ENCODE measurements at places on chromosomes 4 and X.

- no peak for DNase-seq
Measured at GRCh38 chr4:153337686-153338085, 6.8 kb upstream of the MND1 start.

- no peak for DNase-seq
Measured at GRCh38 chrX:7637066-7637465, 205.9 kb upstream of the VCX start.

DNA sequence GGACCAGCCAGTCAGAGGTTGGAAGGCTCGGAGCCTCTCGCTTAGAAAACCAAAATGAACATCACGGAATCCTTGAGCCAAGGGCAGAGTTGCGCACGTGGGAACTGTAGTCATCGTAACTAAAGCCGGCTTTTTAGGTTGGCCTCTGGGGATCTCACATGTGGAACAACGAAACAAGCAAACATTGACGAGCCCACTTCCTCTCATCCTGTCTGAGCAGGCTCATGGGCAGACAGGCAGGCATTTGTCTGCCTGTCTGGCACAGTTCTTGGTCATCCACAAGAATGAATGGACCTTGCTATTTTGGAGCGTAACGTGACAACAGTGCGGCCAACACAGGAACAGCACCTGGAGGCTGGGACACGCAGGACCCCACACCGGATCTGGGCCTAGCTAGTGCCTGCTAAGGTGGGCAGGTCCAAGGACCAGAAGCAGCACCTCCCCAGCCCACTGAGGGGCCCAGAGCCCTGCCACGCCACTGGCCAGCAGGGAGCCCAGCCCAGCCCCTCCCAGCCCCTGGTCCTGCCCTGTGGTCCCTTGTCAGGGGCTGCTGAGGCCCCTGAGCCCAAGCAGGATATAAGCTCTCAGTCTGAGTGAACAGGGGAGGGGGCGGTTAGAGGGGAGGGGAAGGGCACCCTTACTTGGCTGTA lies 9.2 kb upstream of the TREX2 start:
- no peak for DNase-seq

DNA sequence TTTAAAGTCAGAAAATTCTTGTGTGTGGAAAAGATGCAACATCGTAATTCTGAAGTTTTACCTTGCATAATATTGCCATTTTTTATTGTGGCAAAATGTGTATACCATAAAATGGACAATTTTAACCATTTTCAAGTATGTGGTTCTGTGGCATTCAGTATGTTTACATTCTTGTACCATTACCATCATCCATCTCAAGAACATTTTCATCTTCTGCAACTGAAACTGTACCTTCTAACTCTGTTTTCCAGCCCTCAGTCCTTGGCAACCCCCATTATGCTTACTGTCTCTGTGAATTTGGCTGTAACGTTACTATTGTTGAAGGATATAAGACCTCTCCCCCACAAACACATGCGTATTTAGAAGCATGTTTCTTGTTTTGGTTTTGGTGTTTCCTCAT lies 123.2 kb downstream of the BMPR1B start:
- DNase-seq, result no peak

DNA sequence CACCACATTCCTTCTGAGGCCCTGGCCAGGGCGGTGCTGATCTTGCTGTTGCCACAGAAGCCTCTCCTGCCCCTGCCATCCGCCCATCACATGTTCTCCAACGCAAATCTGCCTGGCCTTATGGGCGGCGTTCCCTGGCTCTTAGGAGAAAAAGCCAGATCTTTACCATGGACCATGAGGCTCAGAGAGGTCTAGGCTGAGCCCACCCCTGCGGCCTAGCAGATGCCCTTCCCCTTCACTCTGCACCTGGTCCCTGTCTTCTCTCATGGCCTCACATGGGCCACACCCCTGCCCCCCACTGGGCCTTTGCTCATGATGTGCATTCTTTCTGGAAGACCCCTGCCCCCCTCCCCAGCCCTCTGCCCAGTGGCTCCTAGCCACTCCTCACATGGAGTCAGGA lies 78.5 kb downstream of the CRMP1 start:
- DNase-seq, result no peak

GRCh38 chr4:185651137-185651677 lies 115.9 kb upstream of the PDLIM3 start:
- no peak for DNase-seq

DNA sequence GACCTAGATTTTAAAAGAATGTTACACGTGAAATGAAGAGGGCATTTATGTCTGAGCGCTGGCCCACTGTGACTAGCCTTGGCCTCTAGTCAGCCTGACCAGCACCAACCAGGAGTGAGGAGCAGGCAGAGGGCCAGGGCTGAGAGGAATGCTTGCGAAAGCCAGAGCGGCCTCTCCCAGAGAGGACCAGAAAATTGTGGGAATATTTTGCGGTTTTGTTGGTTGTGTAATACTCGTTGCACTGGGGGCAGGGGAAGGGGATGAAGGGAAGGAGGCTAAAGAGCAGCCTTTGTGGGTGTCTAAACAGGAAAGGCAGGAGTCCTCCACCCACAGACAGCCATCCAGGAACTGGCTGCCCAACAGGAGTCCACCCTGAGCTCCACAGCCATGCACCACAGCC lies 3.8 kb downstream of the GABRE start:
- peak; percentile 77 for DNase-seq

DNA sequence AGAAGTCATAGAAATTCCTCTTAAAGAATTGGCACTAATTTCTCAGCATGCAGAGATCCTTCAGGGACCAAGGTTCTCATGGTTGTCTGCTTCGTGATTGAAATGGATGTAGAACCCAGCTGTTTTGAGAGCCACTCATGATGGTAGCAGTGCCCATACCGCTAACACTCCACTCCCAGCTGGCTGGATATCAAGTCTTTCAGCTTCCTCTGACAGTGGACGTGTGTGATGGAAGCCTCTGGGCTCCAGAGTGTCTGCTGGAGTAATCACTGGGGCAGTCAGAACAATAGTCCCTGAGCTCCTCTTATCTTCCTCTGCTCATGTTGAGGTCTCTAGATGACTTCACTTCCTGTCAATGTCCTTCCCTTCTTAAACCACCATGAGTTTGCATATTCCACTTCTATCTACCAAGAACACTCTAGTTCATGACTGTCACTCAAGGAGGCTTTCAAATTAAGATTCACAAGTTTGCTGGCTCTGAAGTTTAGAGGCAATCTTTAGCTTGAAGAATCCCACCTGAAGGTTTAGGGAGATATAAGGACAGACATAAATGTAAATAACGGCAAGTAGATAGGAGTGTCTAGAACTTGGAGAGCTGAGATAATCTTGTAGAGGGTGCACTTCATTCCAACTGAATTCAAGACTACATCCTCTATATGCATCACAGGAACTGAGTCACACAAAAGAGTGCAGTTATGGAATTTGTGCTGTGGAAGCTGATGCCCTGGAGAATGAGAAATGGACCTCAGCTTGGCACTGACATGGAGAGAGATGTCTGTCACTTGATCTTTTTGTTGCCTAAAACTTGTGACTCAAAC lies 64.5 kb upstream of the WDR1 start:
- no peak for DNase-seq

DNA sequence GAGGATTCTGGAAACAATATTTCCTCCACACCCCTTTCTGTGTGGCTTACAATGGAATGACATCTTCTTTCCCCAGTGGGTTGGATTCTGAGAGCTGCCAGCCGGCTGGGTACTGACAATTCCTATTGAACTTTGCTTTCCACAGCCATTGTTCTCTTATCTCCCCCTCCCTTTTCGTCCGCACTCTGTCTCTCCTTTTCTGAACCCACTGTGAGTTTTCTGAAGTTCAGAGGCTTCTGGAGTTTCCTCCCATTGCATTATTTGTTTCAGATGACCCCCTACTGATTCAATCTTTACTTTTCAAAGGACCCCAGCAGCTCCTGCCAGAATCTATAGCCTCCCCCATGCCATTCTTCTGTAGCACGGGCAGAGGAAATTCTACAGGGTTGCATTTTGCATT lies 10.4 kb downstream of the SMPX start:
- no peak for DNase-seq

GRCh38 chr4:13705521-13706041 lies 78.1 kb upstream of the BOD1L1 start:
- no peak for DNase-seq

DNA sequence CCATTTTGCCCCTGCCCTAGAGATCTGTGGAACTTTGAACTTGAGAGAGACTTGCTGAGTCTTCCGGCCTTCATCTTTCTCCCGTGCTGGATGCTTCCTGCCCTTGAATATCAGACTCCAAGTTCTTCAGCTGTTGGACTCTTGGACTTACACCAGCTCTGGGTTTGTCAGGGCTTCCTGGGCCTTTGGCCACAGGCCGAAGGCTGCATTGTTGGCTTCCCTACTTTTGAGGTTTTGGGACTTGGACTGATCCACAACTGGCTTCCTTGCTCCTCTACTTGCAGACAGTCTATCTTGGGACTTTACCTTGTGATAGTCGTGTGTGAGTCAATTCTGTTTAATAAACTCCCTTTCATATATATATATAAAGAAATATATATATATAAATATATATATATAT lies 1071.0 kb downstream of the ADGRL3 start:
- no peak for DNase-seq

- peak; percentile 29 for DNase-seq
Measured at GRCh38 chr4:168560184-168561180, 63.6 kb downstream of the PALLD start.

DNA sequence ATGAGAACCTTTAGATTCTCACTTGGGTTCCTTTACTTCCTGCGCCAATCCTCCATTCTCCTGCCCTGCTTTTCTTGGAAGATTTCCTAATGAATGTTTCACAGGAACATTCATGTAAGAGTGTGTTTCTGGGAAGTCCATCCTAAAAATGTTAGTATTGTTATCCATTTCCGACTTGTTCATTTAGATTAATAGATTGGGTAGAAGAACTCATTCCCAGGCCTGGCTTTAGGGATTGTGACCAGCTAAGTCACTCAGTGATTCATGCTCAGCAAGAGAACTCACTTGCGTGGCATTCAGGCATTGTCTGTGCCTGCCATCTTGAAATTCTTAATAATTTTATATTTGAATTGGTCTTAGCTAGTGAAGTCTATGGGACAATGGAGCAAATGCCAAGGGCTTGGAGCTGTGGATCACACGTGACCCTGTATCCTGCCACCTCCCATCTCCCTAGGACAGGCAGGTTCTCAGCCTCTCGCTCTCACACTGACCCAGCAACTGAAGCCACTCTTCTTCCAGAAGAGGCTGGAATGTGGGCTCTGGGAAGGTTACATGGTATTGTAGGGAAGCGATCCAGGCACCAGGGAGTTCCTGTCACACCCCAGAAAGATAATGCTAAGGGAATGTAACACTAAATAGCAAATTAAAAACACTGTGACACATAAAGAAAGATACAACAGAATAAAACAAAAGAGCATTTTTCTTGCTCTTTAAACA lies 562.1 kb downstream of the TMA16 start:
- no peak for DNase-seq

DNA sequence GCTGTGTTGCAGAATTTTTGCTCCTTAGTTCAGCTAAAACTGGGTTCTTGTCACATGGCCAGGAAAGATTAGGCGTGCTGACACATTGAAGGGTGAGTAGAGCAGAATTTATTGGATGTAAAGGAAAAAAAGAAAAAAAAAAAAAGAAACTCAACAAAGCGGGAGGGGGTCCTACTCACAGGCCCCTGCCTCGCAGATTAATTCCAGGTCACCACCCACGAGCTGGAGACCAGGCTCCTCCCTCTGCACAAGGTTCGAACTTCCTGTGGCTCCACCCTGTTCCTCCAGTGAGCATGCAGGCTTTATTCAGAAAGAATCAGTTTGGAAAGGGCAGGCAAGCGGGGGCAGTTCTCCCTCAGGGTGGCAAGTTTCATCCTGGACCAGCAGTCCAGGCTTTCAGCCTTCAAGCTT lies 17.1 kb downstream of the MGST2 start:
- DNase-seq, result no peak

GRCh38 chr4:14719053-14719452 lies 283.2 kb upstream of the CPEB2 start:
- no peak for DNase-seq

DNA sequence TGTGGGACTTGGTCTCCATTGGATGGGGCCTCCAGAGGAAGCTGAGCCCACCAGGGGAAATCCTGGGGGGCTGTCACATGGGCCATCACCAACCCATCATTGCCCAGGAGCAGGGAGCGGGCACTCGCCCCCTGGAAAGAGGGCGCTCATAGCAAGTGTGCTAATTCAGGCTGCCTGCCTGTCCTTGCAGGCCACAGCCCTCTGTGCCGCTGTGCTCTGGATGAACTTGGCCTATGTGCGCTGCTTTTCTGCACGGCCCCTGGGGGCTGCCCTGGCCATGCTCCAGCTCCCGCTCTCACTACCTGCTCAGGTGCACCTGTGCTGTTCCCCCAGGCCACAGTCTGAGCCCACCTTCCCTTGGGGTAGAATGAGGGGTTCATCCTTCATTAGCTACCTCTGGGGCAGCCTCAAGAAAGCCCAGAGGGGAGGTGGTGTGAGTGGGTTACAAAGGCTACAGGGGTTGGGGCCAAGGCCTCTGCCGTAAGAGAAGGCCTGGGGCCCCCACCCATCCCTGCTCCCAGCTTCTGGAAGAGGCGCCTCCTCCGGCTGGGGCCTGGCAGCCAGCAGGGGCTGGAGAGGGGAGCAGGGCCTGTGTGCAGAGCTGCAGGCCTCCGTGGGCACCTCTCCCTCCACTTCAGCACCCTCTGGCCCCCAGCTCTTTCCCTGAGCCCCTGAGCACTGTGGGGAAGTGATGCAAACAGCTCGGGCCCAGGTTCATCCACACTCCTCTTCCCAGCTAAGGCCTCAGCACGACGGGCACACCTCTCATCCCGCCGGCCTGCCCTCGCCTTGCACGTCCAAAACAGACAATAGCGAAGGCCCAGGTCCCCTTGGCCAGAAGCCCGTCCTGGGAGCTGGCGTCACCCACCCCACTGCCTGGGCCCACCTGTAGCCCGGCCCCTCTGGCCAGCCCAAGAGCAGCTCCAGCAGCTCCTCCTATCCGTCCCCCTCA lies 8.9 kb downstream of the CFAP99 start:
- no peak for DNase-seq

GRCh38 chr4:1590244-1590643 lies 93.9 kb downstream of the FAM53A start:
- DNase-seq, result no peak

GRCh38 chr4:6851431-6851830 lies 58.2 kb upstream of the TBC1D14 start:
- DNase-seq, result no peak
